Hematopoietic multipotent progenitor cell treated with erythropoietin and hydrocortisone succinate and interleukin-3 and kit ligand, for 17 days (in vitro differentiated cells): ENCODE measurements at places on chromosomes 4 and X.

- no peak for DNase-seq
Observed at GRCh38 chrX:31136144-31136611, 64.3 kb upstream of the FTHL17 start.

DNA sequence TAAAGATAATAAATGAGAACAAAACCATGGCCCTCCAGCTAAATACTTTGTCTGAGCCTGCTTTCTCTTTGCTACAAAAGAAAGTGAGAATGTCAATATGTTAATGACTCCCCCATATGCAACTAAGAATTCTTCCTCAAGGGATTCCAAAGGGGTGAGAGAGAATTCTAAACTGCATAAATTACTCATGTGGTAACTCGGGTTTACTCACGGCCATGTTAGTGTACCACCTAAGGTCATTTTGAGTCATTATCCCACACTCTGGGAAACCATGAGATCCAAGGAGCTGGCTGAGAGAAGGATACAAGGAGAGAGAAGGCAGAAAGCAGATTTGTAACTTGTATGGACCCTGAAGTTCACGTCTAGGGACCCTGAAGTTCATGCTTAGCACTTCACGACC is 190.3 kb downstream of the DHX15 start:
- no peak for DNase-seq

DNA sequence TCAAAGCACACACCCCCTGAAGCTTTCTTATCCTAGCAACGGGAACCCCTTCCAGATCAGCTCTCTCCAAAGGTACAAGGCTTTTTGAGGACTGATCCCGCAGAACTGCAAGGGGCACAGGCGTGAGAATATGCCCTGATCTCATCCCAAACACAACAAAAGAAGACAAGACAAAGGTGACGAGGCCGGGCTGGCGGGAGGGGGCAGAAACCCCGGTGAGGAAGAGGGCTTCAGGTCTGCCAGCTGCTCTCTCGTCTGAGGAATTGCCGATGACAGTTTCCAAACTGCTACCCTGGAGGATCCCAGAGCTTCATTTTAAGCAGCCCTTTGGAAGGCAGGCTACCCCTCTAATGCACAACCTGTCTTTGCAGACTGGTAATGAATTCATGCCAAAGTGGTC is 3.4 kb downstream of the HCFC1 start:
- no peak for DNase-seq

DNA sequence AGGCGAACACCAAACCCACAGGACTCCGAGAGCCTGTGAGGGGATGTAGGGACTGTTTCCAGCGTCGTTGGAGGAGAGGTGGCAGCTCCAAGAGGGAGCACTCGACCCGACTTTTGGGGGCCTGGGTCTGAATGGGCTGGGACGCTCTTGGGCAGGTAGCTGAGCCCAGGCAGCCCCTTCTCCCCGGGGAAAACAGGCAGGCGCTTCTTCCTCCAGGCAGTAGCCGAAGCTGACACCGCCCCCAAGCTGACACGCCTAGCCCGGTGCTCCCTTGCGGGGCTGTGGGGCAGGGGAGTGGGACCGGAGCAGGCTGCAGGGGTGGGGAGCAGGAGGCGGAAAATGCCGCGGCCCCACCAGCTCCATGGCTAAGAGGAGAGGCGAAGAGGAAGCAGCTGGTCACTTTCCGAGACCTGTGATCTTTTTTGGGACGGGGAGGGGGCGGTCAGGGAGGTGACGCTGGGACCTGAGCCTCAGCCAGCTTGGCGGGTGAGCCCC is 4.2 kb downstream of the NKX1-1 start:
- no peak for DNase-seq

DNA sequence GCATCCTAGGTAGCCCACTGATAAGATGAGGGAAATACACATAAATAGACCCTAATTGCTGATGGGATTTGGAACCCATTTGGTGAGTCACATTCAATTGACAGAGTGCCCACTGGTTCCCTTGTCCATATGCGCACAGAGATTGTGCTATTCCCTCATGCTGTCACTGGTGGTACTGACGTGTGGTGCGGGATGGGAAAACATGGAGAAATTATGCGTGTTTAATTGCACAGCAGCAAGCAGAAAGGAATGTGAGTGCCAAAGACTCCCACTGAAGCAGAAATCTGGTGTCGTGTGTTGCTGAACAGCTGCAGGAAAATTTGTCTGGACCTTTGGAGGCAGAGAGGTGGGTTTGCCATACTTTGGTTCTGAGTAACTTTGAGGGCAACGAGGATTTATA is 92.2 kb downstream of the NHSL2 start:
- no peak for DNase-seq

DNA sequence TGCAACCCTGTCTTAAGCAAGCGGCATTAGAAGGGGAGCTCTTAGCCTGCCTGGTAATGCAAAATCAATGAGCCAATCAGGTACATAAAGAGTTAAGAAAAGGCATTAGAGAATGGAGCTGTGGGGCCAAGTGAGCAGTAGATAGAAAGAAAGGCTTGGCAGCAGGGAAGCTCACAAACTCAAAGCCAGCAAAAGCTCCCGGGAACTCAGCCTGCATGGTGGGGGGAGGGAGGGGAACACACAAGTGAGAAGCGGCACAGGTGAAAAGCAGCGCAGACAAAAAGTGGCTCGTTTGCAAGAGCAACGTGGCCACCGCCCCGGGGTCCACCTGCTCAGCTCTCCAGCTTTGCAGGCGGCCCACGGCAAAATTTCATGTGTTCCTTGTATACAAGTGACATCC is 818.5 kb downstream of the FAM133A start:
- no peak for DNase-seq

DNA sequence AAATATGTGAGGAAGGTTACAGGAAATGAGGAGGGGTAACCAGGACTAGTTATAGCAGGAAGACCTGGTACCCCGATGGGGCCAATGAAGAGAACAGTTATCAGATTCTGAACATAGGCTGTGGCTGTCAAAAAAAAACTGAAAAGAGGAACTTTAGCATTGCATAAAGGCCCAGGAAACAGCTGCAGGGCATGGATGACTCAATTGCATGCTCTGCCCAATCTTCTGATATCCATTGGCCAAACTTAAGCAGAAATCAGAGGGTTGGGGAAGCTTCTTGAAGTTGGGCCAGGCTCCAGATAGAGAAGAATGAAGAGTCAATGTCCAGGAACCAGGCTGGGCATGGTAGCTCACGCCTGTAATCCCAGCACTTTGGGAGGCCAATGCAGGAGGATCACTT is 1222.4 kb upstream of the PRKX start:
- no peak for DNase-seq
